ENCODE measurements at places on chromosomes 4 and X. TPM values are rescaled to one million over a fixed set of nuclear protein-coding genes. Genes with fewer than 3 reads are reported as not detected.

Gene REPS2
- total RNA-seq: 1.6 TPM

Gene CSAG1
- not detected for total RNA-seq

Gene PHEX
- total RNA-seq: 0.98 TPM

Gene TEX13D
- total RNA-seq: not detected

Gene KCNIP4
- not detected for total RNA-seq

Gene CSN2
- total RNA-seq: not detected

Gene IL21
- not detected for total RNA-seq

Gene OTC
- not detected for total RNA-seq

Gene VCX3B
- total RNA-seq: not detected

Gene CT45A10
- not detected for total RNA-seq

Gene ZXDA
- total RNA-seq: 14.4 TPM

Gene IL3RA
- 22.4 TPM for total RNA-seq

Gene ITM2A
- 31.5 TPM for total RNA-seq

Gene C4orf33
- total RNA-seq: 5.8 TPM

Gene NPY1R
- not detected for total RNA-seq

Gene ADH1A
- total RNA-seq: not detected

Gene RHOXF1
- not detected for total RNA-seq

Gene GRPR
- under 0.01 TPM for total RNA-seq

Gene PCSK1N
- 0.29 TPM for total RNA-seq

Gene CDS1
- total RNA-seq: not detected

Gene TRIM60
- total RNA-seq: not detected

Gene PLXNB3
- 11.0 TPM for total RNA-seq

Gene NPY2R
- total RNA-seq: not detected

Gene STPG2
- under 0.01 TPM for total RNA-seq

Gene TRO
- 4.5 TPM for total RNA-seq

Gene AKAP17A
- 24.3 TPM for total RNA-seq

Gene LPAR4
- not detected for total RNA-seq

Gene PPEF2
- total RNA-seq: not detected

Gene CABS1
- total RNA-seq: not detected

Gene CTAG1A
- total RNA-seq: not detected

Gene CXCL6
- total RNA-seq: 0.10 TPM

Gene H2BW2
- total RNA-seq: not detected

Gene TBC1D9
- 66.8 TPM for total RNA-seq

Gene GCNA
- 0.98 TPM for total RNA-seq

Gene SPP1
- not detected for total RNA-seq

Gene FABP2
- total RNA-seq: not detected

Gene TLR3
- 2.9 TPM for total RNA-seq

Gene PCDH19
- total RNA-seq: 2.0 TPM

Gene CT45A3
- total RNA-seq: not detected

Gene CLDN34
- not detected for total RNA-seq

Gene CDKL5
- 3.6 TPM for total RNA-seq
